ENCODE measurements at places on chromosomes 5 and 9.

- peak; percentile 93 for DNase-seq
Measured at GRCh38 chr5:73370640-73371583, 77.7 kb downstream of the FOXD1 start.

DNA sequence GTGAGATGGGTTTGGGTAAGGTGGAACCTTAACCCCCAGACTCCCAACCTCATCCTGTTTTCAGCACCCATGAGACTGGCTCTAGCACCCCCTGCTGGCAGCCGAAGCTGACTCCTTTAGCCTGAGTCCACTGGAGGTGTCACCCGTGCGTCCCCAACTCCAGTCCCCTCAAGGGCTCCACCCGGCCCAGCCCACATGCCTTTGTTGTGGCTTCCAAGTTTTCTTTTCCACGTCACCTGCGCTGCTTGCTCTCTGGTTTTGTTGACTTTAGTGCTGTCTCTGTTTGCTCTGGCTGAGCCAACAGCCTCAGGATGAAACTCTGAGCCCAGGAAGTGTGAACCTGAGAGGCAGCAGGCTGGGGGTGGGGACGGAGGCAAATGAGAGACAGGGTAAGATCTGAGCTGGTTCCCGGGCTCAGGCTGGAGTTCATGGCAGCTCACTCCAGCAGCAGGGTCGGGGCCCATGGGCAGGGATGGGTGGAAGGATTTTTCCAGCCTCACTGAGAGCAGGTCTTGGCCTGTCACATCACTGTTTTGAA, 13.2 kb upstream of the AQP7 start:
- no peak for DNase-seq

DNA sequence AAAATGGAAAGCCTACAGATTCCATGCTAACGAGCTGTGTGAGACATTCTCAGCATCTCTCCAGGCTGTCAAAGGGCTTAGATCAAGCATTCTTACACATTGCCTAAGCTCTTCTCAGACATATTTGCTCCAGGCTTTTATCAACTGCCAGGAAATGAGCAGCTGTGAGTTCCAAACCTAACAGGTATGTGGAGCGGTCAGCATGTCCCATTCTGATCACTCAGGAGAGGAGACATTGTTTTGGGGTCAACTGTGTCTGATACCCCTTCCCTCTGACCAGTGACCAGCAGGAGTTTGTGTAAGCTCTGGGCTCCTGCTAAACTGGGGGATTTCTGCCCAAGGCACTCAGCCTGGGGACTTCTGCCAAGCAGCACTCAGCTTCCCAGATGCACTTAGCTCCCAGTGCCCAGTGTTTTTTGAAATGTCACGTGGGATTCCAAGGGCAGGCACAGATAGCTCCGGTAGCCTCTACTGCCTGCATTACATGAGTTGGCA, 229.1 kb downstream of the SEC61B start:
- DNase-seq = no peak

DNA sequence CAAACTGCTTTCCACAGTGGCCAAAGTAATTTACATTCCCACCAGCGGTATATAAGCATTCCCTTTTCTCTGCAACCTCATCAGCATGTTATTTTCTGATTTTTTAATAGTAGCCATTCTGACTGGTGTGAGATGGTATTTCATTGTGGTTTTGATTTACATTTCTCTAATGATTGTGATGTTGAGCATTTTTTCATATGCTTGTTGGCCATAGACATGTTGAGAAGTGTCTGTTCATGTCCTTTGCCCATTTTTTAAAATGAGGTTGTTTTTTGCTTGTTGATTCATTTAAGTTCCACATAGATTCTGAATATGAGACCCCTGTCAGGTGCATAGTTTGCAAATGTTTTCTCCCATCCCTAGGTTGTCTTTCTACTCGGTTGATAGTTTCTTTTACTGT, 254.5 kb upstream of the MPDZ start:
- DNase-seq = no peak

GRCh38 chr5:168944004-168944403, 356.9 kb downstream of the SLIT3 start:
- no peak for DNase-seq

DNA sequence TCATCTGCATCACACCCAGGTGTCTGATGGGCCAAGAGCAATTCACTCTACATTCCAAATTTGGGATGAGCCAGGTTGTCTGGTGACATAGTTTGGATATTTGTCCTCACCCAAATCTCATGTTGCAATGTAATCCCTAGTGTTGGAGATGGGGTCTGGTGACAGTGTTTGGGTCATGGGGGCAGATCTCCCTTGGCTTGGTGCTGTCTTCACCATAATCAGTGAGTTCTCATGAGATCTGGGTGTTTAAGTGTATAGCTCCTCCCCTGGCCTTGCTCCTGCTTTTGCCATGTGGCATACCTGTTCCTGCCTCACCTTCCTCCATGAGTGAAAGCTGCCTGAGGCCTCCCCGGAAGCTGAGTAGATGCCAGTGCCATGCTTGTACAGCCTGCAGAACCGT, 7.4 kb upstream of the SIL1 start:
- no peak for DNase-seq

GRCh38 chr9:16803648-16804047, 66.8 kb downstream of the BNC2 start:
- no peak for DNase-seq

GRCh38 chr5:45105491-45105994, 296.8 kb downstream of the MRPS30 start:
- DNase-seq = no peak
